ENCODE measurements at places on chromosomes 6 and 20.

- DNase-seq = no peak
Observed at GRCh38 chr6:85551264-85551663, 42.4 kb downstream of the SNX14 start.

DNA sequence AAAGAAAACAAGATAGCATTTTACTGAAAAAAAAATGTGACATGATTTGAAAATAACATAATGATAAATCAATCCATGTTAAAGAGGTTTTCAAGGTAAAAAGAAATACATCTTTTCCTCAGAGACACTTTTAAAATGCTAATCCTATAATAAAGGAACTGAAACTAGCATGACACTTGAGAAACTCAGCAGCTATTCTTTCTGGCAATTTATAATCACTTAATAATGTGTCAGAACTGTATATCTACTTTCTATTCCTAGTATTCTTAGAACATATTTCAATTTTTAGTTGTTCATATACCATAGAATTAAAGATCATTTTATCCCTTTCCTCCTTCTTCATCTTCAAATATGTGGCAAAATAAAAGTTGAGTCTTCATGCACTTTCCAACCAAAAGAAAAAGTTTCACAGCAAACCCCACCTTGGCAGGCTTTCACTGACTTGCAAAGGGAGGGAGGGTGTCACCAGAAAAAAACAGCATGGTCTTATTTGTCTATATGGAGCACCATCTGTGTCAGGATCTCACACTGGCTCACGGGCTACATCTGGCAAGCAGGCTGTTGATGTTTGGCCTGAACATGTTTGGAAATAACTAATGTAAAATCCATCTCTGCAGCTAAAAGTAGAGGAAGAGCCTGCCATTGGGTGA is 48.5 kb downstream of the FHL5 start:
- peak; percentile 98 for DNase-seq

DNA sequence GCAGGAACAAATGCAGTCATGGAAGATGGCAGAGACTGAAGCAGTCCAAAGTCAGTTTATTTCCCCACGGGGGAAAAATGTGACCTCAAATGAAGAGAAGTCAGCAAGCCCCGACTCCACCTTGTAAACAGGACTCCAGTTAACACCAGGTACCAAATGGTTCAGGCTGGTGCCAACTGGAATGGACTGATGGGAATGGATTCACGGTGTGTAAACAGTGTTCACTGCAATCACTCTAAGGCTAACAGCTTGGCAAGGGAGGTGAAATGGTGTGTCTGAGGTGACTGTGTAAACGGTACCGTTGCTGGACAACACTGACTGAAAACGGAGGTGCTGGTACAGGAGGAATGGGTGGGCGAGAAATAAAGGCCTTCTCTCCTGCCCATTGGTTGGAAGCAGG is 12.0 kb downstream of the PLAGL2 start:
- no peak for DNase-seq

DNA sequence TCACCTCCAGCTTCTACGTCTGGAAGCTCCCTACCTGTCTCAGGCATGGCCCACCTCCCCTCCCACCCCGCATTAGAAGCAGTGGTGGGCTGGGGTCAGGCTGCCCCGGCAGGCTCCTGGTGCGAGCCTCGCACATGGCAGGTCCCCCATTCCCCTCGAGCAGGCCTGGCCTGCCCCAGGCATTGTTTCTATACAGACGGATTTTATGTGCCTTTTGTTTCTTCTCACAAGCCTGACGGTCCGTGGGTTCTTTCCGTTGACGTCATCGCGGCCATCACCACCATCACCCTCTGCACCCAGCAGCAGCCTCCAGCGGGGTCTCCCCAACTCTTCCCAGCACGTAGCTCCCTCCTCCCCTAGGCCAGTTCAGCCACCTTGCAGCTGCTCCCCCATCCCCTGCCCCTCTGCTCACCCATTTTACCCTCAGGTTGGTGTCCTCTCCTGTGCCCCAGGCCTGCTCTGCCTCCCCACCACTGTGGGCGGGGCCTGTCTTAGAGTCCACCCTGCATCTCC is 4.6 kb downstream of the CST7 start:
- no peak for DNase-seq

- DNase-seq = no peak
Observed at GRCh38 chr20:20426655-20426907, 58.7 kb downstream of the INSM1 start.

DNA sequence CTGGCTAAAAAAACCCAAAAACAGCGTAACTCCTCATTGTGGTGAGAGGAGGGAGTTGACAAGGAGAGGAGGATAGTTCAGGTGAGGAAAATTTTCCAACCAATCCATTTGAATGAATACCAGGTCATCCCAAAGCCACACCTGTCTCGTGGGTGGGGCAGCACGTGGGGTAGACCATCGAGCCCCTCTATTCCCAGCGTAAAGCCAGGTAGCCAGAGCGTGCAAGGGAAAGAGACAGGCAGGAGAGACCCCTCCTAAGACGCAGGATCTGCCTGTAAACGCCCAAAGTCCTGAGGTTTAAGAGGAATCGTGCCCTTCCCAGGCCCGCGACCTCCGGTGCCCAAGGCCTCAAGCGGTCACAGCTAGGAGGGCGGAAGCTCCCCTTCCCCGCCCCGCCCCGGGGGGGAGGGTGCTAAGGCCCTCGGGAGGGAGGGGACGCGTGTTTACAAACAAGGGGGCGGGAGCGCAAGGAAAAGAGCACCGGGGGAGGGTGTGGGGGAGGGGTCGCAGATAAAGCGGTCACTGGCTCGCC is 712 bp downstream of the RXRB start:
- DNase-seq = no peak

DNA sequence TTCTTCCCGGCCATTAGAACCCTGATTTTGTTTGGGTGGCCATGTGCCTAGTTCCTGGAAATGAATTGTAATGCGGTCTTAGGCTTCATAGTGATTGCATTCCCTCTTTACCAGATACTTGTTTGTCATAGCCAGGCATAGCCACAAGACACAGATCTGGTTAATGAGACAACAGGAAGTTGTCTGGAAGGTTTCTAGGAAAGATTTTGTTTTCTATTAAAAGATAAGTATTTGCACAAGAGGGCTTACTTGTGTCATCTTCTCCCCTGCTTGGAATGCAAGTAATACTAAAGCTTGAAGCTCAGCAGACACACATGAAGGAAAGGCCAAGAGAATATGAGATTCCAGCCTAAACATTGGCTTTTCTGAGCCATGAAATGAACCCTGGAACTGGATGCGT is 12.9 kb downstream of the FARS2 start:
- DNase-seq = no peak

DNA sequence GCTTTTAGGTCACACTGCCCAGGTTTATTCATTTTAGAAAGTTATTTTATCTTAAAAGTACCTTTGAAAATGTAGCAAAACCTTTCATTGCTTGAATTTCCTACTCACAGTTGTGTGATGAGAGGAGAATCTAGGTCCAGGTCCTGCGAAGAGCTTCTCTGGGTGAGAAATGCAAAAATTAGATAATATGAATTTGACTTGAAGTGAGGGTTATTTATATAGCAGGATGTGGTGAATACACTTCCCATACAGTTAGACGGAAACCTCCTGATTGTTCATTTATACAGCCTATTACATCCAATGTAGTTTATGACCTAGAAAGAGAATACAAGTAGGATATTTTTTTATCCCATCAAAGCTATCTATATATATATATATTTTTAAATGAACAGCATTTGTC is 30.5 kb downstream of the CDKAL1 start:
- no peak for DNase-seq

DNA sequence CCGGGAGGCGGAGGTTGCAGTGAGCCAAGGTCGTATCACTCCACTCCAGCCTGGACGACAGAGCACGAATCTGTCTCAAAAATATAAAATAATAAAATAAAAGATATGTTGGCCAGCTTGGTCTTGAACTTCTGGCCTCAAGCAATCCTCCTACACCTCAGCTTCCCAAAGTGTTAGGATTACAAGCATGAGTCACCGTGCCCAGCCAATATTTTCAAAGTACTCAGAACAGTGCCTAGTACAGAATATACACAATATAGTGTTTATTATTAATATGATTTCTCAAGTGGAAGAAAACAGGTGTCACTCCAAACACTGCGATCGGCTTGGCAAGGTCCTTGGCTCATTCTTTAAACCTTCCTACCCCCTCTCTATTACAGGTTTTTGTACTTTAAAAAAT is 3.1 kb downstream of the FAM210B start:
- no peak for DNase-seq

DNA sequence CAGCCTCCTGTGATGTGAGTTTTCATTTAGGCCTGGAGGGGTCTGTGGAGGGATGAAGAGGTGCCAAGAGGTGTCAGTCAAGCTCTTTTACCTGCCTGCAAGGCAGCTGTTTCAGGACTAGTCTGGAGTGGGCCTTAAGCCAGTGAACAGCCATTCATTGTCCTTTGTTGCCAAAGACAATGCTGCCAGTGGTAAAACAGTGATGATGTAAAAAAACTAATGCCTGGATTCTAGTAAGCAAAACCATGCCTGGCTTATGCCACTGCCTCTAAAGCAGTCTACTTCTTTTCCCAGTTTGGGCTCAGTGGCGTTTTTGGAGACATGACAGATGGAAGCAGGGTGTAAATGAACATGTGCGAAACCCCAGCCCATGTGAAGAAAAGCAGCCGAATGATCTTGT is 93.5 kb upstream of the KCNK16 start:
- DNase-seq = no peak

GRCh38 chr6:35139470-35139869 is 1.7 kb downstream of the TCP11 start:
- DNase-seq = no peak

- no peak for DNase-seq
Observed at GRCh38 chr6:153059311-153059710, 56.8 kb upstream of the MTRF1L start.

GRCh38 chr20:62531046-62531838 is 55.4 kb upstream of the GATA5 start:
- no peak for DNase-seq

- peak; percentile 80 for DNase-seq
Observed at GRCh38 chr6:37059344-37060194, 54.1 kb downstream of the FGD2 start.

DNA sequence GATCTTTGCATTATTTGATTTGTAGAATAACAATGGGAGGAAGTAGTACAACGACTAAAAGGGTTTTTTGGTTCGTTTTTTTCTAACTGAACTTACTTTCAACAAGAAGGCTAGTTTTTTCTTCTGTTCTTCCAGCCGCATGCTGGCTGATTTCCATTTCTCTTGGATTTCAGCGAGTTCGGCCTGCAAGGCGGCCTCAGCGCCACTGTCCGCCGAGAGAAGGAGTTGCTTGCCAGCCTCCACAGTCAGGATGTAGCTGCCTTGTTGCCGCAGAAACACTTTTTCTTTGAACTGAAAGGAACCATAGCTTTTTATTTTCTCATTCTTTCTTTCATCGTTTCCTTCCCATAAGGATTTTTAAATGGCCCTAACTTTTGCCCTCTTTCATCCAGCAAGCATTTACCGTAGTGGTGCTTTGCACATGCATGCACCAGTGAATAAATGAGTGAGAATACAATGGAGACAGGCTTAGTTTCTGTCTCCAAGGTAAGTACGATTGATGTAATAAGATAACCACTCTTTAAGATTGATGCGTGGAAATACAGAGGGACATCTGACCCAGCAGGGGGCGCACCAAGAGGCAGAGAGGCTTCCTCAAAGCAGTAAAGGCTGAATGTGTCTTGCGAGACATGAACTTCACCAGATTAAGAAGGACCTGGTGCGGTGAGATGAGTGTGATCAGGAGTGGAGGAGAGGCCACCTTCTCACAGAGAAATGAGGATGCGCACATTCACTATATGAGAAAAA is 398.8 kb downstream of the ESR1 start:
- DNase-seq = no peak

DNA sequence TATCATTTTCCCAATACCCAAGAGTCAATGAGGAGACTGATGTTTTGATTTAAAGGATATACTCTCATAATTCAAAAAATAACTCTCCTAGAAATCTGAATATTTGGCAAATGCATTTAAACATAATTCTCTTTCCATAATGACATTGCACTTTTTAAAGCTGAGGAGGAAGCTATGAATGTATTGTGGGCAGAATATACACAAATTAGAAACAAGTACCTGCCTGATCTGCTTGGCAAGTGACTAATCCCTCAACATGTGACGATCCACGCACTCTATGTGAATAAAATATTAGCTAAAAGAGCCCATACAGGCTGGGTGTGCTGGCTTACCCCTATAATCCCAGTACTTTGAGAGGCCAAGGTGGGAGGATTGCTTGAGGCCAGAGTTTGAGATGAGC is 88.3 kb upstream of the CCDC28A start:
- no peak for DNase-seq

DNA sequence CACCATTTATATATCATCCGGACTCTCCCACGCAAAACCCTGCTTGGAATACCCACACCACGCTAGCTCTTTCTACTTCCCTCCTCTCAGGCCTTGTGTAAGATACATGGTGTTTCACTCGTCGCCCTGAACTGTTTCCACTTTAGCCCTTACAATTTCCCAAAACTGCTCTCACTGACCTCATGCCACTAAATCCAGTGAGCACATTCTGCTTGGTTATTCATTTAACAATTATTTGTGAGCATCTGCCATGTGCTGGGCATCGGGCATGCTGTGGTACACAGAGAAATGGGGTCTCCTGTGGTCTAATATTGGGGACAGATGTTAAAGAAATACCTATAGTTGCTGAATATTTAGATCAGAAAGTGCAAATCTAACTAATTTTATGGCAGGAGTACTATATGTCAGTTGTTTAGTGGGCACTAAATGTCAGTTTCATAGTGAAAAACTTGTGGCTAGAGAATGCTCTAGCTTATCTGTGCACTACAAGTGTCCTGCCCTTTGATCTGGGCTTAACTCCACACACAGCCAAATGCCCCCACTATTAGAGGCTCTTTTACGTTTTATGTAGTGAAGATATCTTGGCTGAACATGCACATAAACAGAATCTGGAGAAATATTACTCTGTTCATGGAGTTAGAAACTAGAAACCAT is 41.0 kb downstream of the PLEKHG1 start:
- no peak for DNase-seq

DNA sequence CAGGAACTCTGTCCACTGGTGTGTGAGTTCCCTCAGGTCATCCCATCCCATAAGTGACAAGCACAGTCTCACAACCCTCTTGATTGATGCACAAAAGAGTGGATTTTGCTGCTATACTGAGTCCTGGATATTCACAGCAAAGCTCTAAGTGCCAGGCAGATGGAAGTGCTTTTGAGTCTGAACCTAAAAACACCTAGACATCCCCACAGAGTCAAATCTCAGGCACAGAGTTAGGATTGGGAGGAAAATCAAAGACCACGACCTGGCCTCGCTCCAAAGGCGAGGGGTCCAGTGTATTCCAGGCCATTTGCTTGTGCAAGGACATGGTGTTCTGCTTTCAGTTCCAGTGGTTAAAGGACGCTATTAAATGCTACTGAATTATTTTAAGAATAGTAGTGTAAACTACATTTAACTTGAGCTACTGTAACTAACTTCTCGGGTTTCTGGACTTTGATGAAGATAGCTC is 56.8 kb downstream of the RREB1 start:
- no peak for DNase-seq

- DNase-seq = no peak
Observed at GRCh38 chr6:90611543-90612312, 24.9 kb upstream of the MAP3K7 start.

GRCh38 chr6:130927305-130927704 is 100.1 kb downstream of the SMLR1 start:
- no peak for DNase-seq

Measured in DMS 273 treated with DMSO at 0.1 percent for 48 hours (cell line).